ENCODE measurements at places on chromosomes 5 and 9. TPM values are rescaled to one million over a fixed set of nuclear protein-coding genes. Genes with fewer than 3 reads are reported as not detected.

The BTNL8 gene
- 0.21 TPM for total RNA-seq

The SHISAL2B gene
- 15.4 TPM for total RNA-seq

The HTR1A gene
- not detected for total RNA-seq

The MACROH2A1 gene
- total RNA-seq, result 202 TPM

Measured in H7 (cell line).